ENCODE measurements at places on chromosomes 5 and 9.

- DNase-seq, result no peak
These were observed 53.8 kb upstream of the FTMT start for GRCh38 chr5:121797681-121798518.

DNA sequence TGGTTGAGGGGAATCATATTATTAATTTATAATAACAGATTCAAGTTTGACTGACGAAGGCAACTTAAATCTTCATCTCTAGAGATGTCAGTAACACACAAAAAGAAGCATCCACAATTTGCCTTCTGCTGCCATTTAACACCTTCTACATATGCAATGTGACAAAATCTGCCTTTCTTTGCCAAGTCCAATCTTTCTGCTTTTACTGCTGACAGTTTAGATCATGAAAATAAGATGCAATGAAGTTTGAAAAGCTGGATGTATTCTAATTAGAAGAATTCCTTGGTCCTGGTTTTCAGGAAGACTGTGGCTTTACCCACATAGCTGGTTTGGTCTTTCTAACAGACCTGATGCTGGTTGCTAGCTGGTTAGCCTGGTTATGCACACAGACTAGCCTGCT, 178.9 kb downstream of the ACER2 start:
- no peak for DNase-seq

DNA sequence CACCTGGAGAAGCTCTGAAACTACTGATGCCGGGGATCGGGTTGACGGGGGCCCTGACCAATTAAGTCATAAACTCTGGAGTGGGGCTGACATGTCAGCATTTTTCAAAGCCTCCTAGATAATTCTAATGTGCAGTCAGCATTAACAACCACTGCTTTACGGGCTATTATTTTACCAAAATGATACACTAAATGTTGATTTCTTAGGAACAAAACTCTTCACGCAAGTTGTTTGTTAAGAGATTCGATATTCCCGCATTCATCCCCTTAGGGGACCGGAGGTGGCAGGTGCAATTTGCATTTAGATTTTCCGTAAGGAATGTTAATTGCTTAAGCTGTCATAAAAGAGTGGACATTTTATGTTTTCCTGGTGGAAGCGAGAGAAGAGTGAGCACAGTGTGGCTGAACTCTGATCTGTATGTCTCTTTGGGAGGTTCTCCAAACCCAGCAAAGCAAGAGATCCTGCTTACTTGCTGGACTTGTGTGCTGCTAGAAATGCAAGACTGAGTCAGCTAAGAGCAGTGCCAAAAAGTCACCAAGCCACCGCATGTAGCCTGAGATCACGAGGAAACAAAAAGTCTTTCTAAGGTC, 77.6 kb downstream of the UGCG start:
- no peak for DNase-seq

DNA sequence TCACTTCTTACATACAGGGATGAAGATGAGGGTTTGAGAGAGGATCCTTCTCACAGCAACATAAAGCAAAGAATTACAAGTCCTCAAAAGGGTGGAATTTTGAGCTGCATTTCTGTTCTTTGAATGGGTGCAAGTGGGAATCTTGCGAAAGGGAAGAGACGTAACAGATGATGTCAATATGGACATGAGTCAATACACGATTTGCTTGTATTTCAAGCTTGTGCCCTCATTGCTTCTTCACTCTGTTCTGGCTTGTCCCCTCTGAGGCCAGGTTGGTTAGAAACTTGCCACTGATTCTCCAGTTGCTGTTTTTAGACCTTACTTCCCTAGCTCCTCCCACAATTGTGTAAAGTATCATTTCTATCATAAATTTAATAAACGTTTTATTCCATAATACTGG, 104.8 kb upstream of the CLINT1 start:
- no peak for DNase-seq

DNA sequence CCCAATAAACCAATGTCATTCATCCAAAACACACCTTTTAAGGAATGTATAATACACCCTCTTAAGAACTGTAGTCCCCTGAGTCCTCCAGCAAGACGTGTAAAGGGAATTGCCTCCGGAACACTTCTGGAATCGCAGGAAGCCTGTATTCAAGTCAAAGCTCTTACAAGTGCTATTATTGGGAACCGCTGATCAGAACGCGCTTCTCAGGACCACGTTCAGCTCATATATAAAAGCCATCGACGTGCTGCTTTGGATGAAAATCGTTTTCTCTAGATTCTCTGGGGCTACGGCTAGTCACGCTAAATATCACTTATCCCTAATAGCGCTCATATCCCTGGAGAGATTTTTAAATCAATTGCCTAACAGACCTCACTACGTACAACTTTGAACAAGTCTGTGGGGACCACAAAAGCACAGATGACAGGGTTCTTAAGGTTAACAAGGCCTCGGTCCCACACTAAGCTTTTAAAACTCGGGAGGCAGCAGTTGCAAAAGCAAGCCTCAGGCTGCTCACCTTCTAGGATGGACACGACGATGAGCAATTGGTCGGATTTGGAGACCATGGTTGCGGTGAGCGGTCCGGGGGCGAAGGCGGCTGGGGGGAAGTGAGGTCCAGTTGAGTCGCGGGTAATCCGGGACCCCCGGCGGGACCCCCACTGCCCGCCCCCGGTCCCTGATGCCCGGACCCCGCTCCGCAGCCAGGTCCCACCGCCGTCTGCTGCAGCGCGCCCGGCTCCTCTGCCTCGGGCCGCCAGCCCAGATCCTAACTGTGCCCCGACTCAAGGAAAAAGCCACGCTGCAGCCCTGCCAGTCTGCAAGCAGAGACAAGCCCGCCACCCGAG, 548 bp downstream of the CEP120 start:
- DNase-seq, result no peak

- no peak for DNase-seq
These were observed 110.4 kb downstream of the STARD4 start for GRCh38 chr5:111401906-111402305.

GRCh38 chr5:80125022-80125961, 90.1 kb downstream of the THBS4 start:
- DNase-seq, result no peak

DNA sequence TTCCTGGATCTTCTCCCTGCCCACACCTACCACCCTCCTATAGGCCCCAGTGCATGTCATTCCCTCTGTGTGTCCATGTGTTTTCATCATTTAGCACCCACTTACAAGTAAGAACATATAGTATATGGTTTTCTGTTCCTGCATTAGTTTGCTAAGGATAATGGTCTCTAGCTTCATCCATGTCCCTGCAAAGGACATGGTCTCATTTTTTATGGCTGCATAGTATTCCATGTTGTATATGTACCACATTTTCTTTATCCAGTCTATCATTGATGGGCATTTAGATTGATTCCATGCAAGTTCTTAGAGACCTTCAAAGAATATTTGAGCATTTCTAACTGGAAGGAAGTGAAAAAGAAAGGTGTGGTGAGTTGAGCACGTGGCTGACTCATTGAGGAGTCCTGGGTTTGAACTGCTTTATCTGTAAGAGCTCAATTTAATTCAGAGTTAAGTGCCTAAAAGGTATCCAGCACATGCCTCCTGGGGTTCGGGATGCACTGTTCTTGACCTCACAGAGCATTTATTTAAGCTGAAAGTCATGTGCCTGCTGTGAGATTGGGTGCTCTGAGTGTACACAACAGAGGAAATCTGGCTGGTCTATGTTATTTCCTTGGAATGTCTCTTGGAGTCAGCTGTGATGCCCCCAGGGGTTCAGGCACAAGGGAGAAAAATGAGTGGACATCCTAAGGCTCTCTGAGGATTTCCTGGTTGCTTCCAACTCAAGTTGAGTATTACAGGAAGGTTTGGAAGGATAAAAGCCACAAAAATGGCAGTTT, 56.4 kb downstream of the SH3GL2 start:
- DNase-seq, result no peak

DNA sequence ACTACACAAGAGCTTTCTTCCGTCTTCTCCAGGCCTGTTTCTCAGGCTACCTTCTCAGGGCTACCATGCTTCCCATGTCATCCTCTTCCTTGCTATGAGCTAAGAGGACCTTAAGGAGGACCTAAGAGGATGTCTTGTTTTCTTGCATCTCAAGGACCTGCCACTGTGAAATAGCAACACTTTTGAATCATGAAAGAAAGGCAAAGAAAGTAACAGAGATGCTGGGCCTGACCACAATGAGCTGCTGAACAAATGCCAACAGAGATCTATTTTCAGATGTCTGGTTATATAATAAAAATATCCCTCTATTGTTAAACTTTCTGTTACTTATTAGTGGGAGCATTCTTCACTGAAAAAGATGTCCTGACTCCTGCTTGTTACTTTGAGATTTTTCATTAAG, 36.7 kb upstream of the ANXA1 start:
- no peak for DNase-seq

GRCh38 chr9:87642330-87643106, 83.4 kb upstream of the CTSL start:
- DNase-seq, result no peak

Data from NCI-H1048 (cell line).